Stimulated activated CD4-positive, alpha-beta T cell treated with anti-CD3 and anti-CD28 coated beads, Interleukin-1b, Interleukin-23, amount 100 ng/mL, for 1 hour (primary cell): ENCODE measurements at places on chromosomes 2 and 18.

- DNase-seq = no peak
These were observed 641.1 kb downstream of the TMEM182 start for GRCh38 chr2:103402944-103403343.

GRCh38 chr2:65130664-65131175, 814 bp upstream of the RAB1A start:
- DNase-seq = no peak

GRCh38 chr2:55296393-55296792, 27.4 kb upstream of the MTIF2 start:
- no peak for DNase-seq

DNA sequence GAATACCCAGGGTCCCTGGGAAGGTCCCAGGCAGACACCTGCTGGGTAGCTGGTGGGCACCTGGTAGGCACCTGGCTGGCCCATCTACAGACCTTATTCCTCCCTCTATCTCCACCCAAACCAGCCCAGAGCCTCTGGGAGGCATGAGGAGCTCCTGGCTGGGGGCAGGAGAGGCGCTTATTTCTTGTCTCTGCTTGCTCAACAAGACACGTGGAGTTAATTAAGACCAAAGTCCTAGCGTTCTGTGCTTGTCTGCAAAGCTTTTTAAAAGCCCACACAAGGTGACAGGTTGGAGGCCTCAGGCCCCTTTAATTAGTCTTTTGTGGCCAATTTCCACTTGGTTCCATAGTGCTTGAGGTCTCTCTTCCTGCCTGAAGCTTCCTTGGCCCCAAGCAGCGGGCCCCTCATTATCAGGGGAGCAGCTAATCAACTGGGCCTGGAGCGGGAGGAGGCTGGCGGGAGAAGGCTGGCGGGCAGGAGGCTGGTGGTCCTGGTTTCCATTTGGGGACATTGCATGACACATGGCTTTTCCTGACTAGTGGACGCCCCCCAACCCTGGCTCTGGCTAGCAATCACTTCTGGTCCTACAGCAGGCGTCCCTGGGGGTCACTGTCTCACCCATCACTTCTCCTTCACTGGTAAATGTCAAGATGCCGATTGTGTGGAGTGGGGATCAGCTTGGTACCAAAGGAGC, 65.4 kb upstream of the HDAC4 start:
- DNase-seq = no peak

DNA sequence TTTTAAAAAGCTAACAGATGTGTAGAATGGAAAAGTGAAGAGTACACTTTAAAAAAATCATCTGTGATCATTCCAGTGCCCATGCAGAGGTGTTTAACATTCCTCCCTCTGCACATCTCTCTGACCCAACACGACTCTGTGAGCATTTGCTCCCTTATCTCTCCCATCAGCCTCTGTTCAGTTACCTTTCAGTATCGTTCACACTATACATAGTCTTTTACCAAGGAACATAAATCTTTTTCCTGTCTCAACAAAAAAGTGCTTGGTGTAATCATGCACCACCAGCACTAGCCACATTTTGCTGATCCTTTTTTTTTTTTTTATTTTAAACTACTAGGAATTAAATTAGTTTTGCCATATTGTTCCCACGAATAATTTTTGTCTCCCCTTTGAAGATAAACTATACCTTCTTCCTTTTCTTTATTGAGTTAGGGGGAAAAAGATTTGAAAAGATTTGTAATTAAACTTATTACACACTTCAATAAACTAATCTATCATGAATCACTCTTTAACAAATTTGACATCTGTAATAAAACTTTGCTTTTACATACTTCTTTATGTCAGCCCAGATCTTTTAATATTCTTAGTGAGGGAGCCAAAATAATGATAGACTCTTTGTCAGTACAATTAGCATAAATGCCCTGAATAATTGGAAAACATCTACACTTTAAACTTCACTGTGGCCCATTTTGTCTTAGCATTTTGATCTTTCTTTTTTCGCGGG, 489.8 kb upstream of the FANCL start:
- DNase-seq = no peak

DNA sequence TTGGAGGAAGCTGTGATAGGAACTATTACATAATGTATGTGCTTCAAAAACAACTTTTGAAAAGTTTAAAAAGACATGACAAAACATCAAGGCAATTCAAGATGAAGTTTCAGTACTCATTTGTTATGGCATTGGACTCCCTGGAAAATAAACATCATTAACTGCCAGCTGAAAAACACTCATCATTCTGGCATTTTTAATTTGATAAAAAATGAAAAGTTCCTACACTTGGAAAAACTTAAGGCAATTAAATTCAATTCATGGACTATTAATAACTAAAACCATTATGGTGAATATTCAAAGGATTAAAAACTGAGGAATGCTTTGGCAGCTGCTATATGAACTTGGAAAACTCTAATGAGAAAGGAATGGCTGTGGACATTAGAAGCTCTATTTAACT, 8.5 kb downstream of the TYW5 start:
- DNase-seq = no peak

DNA sequence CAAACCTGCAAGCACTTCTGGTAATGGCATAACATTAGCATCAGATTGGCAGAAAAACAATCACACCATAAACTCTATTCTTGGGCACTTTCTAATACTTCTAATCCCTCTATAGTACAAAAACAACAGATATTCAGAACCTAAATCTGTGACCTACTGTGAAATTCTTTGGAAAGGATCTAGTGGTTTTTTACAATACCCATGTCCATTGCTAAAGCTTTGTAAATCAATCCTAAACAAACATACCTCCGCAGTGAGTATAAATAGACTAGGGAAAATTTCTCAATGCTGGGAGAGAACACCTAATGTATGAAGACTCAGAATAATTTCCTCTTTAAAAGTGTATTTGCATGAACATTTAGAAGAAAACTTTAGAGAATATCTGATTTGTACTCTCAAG, 1098.5 kb upstream of the DDX18 start:
- no peak for DNase-seq

DNA sequence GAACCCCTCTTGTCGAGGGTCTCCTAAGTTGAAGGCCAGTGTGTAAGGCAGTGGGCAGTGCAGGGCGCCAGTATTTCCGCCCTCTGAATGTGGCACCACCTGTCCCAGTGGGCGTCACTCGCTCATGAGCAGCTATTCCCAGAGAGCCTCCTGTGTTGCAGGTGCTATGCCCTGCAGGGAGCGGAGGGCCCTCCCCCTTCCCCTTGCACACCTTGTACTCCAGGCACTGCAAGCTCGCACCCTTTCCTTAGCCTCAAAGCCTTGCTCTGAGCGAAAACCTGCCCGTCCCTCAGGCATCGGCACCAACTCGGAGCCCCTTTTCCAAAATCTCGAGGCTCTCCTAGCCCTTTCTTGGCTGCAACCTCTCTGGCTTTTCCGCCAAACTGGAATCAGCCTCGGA, 282.7 kb downstream of the AGAP1 start:
- DNase-seq = no peak

GRCh38 chr2:212694398-212694797, 155.8 kb upstream of the ERBB4 start:
- DNase-seq = no peak

DNA sequence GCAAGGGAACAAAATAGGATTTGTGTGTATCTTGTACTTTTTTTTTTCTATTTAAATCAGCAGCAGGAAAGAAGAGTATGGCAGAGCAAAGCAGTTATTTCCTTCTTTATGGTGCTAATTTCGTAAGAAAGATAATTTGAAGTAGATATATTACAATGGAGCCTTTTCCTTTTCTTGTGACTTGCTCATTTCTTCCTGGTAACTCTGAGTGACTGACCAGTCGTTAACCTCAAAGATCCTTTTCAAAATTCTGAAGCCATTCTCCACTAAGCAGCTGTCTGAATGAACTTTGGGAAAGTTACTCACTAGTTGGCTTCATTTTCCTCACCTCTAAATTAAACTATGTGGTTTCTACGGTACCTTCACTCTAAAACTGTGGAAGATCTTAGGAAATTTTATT, 24.6 kb downstream of the AFTPH start:
- DNase-seq = no peak

DNA sequence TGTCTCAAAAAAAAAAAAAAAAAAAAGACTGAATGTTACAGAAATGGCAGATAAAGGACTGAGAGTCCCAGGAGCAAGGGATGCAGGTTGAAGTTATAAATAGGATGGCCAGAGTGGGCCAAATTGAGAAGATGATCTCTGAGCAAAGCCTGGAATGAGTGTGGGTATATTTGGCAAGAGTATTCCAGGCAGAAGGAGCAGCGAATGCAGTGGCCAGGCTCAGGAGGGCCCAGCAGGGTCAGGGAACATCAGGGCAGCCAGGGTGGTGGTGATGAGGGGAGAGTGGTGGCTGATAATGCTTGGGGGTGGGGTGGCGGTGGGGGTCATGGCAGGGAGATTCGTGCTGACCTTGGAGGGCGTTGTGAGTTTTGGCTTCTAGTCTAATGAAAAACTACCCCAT, 141.3 kb upstream of the AGAP1 start:
- DNase-seq = no peak

DNA sequence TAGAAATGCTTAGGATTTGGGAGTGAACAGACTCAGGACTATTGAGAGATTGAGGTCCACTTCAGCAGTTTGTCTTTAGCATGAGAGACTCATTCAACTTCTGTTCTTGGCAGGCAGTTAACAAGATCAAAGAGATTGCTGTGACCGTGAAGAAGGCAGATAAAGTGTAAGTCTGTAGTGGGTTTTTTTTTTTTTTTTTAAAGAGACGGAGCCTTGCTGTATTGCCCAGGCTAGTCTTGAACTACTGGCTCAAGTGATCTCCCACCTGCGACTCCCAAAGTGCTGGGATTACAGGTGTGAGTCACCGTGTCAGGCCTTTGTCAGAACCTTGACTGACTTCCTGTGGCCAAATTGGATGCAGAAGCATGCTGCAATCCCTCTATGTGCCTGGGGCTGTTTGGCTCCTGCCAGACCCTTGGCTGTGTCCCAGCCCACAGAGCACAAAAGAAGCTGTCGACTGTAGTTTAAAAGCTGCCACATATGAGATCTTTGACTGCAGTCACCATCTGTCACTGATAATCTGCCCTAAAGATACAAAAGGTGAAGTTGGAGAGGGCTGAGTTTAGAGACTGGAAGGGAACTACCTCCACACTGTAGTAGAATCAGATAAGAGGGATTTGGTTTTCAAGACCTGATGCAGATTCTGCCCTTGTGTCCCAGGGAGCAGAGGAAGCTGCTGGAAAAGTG, 9.9 kb downstream of the CCT7 start:
- DNase-seq = no peak

- DNase-seq = no peak
These were observed 75.8 kb downstream of the SOWAHC start for GRCh38 chr2:109689973-109690372.

DNA sequence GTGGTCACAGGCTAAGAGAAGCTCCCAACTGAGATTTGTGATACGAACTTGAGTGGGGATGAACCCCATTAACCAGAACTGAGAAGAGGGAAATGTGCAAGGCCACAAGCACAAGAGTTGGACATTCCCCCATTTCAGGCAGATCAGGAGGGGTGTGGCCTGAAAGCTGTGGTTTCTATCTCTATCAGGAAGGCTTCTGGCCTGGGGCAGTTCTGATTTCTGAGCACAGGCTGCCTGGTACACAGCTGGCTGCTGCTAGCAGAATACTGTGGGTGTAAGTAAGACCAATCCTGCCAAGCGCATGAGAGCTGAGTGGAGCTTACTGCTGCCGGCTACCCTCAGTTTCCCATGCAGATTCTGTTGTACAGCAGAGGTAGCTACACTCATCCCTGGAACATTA, 484.6 kb downstream of the SATB2 start:
- no peak for DNase-seq

GRCh38 chr2:72576861-72577260, 249.0 kb downstream of the EXOC6B start:
- DNase-seq = no peak

- no peak for DNase-seq
These were observed 8.3 kb downstream of the ALPP start for GRCh38 chr2:232386740-232387450.

DNA sequence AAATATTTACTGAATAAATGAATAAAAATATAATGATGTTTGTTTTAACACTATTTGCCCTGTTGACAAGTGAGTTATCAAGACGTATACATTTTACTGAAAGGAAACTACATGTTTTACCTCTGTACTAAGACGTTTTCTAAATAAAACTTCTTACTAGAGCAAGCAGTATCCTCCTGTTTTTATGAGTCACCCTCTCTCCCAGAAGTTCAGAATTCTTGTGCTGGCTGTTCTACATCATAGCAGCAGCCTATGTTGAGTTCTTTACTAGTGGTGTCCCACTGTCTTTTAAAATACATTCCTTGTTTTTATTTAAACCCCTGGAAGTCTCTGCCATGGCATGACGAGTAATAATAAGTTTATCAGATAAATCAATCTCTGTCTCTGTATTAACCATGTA, 297.4 kb downstream of the CALCRL start:
- DNase-seq = no peak

GRCh38 chr2:105194022-105194675, 47.4 kb upstream of the GPR45 start:
- no peak for DNase-seq

DNA sequence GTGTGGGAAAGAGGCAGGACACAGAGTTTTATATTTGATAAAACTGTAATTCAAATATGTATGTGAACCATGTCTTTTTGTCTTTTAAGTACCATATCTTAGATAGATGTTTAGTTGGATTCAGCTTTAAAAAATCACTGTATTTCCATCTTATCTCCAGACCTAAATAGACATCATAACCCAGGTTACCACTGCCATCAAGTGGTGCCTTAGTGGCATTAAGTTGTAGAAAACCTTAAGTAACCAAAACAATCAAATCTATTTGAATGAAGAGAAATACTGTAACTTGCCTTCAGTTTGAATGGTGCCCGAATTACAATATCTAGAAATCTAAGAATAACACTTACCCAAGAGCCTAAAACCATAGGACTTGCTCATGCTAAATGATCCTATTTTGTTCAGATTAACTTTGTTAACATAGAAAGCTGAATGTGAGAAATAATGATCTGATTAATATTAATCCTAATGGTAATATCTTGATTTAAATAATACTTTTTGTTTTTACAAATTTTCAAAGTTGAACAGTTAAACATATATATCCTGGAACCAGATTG, 92.5 kb upstream of the MAP2 start:
- no peak for DNase-seq

GRCh38 chr2:154961676-154962075, 263.2 kb downstream of the KCNJ3 start:
- DNase-seq = no peak

GRCh38 chr2:70133491-70134322, 46.4 kb downstream of the PCBP1 start:
- no peak for DNase-seq

DNA sequence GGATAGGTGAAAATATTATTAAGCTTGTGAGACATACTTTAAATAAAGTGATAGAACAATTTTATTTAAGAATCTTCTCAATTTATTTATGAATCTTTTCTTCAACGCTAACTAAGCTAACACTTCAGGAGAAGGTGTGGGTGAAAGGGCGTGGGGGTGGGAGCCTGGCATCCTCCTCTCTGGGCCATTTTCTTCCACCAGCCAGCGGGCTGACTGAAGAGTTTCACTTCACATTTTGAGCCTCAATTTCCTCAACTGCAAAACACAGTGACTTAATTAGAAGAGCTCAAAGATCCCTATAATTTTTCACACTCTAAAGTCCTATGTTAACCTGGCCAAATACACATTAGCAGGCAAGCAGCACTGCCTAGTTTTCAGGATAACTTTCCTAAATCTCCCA, 94.8 kb downstream of the FTCDNL1 start:
- DNase-seq = no peak
